ENCODE measurements at places on chromosomes 11 and 22.

DNA sequence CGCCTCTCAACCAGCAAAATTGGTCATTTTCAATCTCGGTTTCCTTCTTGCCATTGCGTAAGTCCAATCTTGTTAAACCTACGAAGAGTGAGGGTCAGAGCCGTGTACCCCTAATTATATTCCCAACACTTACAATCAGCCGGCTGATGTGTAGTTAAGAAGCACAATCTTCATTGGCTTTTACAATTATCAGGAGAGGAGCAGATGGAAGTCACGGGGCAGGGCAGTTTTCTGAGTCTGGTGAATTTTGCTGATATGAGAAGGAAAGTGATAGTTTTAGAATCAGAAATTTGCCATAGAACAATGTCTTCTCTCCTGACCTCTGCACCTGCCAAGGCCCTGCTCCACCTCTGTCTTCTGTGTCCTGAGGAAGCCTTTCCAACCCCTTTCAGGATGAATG is 35.0 kb upstream of the ATXN10 start:
- no peak for DNase-seq

- DNase-seq: no peak
These were observed 84.2 kb downstream of the CCDC83 start for GRCh38 chr11:85939099-85940015.

DNA sequence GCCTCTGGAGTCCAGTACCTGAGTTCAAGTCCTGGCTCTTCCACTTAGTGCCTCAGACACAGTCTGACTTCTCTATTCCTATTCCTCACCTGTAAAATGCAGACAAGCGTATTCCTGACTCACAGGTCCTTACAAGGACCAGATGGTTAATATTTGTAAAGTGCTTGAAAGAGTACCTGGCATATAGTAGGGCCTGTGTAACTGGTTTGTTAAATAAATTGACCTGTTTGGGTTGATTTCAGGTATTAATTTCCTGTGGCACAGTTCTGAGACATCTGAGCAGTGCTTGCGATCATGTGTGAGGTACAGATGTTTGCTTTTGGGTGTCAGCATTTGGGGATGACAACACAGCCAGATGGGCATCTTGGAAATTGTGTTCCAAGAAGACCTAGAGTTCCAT is 127.5 kb downstream of the APIP start:
- DNase-seq: no peak

DNA sequence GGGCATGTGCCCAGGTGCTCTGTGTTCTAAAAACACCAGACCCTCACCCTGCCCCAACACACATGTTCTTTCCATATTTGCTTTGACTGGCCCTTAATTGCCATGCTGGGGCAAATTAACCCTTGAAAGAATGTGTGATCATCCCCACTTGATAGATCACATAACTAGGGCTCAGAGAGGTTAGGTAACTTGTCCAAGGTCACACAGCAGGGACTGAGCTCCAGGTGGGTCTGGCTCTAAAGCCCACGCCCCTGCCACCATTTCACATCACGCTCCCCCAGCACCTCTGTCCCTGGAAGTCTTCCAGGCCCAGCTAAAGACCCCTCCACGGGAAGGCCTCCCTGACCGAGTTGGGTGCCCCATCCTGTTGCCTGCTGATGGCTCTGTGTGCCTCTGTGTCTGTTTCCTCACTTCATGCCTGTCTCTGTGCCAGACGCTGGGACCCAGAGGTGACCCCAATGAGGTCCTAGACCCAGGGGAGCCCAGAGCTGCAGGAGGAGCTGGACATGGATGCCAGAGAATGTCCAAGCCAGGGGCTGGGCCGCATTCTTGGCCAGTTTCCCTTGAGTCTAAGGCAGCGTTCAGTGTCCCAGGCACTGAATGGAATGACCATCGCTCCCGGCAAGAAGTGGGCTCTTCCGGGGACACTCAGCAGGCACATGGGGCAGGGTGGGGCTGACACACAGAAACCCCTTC is 79.7 kb downstream of the MYO7A start:
- DNase-seq: no peak

- no peak for DNase-seq
These were observed 108.4 kb downstream of the GALNT18 start for GRCh38 chr11:11513422-11513821.

Measured in anterior cingulate cortex (tissue), 58 donors.